ENCODE measurements at places on chromosomes 13 and 19.

GRCh38 chr19:14943601-14944000 lies 2.3 kb downstream of the OR7C2 start:
- DNase-seq = no peak

GRCh38 chr13:30088312-30088855 lies 219.0 kb downstream of the KATNAL1 start:
- no peak for DNase-seq

- no peak for DNase-seq
These were observed 45.4 kb upstream of the POMP start for GRCh38 chr13:28613562-28613961.

GRCh38 chr13:106696140-106696539 lies 128.2 kb upstream of the ARGLU1 start:
- no peak for DNase-seq

GRCh38 chr19:2235381-2236063 lies 607 bp downstream of the PLEKHJ1 start:
- DNase-seq = no peak

DNA sequence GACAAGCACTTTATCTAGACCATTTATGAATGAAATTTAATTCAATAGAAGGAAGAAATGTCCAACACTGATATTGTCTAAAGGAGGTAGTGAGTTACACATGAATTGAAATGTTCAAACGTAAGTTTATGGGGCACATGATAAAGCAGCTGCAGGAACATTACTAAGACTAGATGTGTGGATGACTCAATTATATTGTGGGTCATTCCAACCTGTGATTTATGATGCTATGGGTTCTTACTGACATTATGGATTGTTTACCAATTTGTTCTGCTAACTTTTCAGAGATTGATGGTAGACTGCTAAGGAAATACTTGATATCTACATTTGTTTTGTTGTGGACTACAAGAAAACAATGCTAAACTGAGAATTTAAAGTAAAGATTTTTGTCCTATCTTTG lies 56.1 kb upstream of the ATXN8OS start:
- no peak for DNase-seq

- DNase-seq = no peak
These were observed 825 bp upstream of the YIF1B start for GRCh38 chr19:38316477-38317067.

DNA sequence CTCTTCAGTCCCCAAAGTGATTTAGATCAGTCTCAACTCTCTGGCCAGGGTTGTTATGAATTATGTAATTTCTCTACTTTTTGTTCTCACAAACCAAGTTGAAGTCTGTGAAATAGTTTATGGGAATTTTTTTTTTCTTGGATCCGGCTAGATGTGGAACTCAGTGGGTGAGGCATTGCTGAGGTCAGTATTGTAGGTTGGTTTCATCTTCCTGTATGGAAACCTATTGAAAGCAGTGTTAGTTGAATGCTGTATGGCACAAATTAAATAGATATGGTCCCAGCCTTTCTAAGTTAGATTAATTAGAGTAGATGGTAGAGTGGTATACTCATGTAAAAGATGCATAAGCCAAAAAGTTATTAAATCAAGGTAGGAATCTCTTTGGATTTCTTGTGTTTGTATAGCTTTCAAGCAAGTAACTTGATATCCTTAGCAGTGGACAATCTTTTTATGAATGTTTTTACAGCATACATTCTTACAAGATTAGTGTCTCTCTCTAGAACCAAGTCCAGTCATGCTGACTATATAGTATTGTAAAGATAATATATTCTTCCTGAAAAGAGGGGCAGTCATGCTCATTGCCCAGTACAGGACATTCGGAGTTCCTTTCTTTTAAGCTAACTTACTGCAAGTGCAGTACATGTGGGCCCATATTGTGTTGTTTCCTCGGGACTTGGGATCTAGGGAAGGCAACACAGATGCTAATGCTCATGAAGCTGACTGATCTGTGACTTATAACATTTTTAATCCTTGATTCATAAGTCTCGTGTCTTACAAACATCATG lies 2541.1 kb downstream of the PCDH9 start:
- no peak for DNase-seq

GRCh38 chr13:113981194-113981605 lies 7.3 kb upstream of the C13orf46 start:
- no peak for DNase-seq

DNA sequence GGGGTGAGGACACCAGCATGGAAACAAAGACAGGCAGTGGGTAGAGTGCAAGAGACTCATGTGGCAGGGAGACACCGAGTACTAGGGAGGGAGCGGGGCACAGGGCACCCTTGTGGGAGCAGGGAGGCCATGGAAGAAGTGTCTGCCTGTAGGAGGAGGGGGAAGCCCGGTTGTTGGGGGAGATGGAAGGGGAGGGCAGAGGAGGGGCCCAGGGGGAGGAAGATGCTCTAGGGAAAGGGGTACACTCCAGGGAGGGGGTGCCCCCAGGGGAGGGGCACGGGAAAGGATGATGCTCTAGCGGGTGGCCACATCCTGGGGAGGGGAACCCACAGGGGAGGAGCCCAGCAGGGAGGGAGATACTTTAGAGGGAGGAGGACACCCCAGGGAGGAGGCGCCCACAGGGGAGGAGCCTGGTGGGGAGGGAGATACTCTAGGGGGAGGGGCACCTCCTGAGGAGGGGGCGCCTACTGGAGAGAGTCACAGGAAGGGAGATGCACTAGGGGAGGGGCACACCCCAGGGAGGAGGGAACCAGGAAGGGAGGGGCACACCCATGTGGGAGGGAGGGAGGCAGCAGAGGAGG lies 24.9 kb downstream of the CPAMD8 start:
- DNase-seq = no peak

- DNase-seq = no peak
These were observed 304.8 kb upstream of the MAB21L1 start for GRCh38 chr13:35781036-35782000.

DNA sequence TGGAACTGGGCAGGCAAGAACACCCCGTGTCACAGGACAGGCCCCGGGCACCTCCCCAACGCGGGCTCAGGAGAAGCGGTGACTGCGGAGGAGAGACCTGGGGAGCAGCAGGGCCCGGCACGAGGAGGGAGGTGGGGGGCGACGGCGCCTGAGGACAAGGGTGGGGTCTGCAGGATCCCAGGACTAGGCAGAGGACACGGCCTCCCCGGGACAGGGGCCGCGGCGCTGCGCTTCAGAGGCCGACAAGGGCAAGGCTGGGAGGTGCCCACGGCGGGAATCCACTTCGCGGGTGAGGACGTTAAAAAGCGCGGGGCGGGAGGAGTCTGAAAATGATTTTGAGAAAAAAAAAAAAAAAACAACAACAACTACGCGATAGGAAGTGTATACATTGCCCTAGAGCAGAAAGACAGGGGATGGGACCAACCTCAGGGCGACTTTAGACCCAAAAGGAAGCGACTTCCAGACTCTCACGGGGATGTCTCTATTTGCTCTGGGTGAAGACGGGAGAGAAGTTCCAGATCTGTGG lies 44.9 kb downstream of the ZNF611 start:
- no peak for DNase-seq
